ENCODE measurements at places on chromosomes 5 and 9. TPM values are rescaled to one million over a fixed set of nuclear protein-coding genes. Genes with fewer than 3 reads are reported as not detected.

DNA sequence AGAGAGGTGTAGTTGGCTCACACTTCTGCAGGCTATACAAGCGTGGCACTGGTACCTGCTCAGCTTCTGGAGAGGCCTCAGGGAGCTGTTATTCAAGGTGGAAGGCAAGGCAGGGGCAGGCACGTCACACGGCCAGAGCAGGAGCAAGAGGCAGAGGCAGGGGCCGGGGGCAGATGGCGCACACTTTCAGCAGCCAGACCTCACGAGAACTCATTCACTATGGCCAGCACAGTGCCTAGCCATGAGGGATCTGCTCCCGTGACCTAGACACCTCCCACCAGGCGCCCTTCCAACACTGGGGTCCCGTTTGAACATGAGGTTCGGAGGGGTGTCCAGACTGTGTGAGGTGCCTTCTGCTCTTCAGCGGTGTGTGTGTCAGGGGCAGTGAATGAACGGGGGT is 71.0 kb upstream of the FCN1 start:
- DNase-seq: no peak

- no peak for DNase-seq
Observed at GRCh38 chr5:691817-692528, 1.2 kb downstream of the TPPP start.

GRCh38 chr9:18394847-18395351 is 79.1 kb upstream of the ADAMTSL1 start:
- DNase-seq: no peak

- peak; percentile 95 for DNase-seq
Observed at GRCh38 chr5:80654391-80655230, at the start of the genes DHFR and MSH3. Gene DHFR (minus strand): TSS chr5:80654983. CDS start chr5:80654489, 494 bp downstream. Gene MSH3 (plus strand): TSS chr5:80654652. CDS start chr5:80654728, 76 bp downstream.

GRCh38 chr5:148859703-148860102 is 33.3 kb downstream of the ADRB2 start:
- DNase-seq: no peak

DNA sequence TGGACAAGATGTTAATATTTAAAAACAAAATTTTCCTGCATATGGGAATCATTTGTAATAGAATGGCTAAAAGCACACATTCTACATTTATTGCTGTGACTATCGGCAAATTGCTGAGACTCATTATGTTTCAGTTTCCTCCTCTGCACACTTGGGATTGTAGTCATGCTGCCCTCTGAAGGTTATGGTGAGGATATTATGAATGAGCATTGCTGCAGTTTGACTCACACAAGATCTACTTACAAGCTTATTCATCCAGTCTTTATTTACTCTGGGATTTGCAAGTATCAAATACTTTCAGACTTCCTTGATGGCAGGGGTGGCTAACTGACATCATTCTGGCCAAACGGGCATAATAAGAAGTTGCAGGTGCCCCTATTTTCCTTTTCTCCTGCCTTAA is 9.5 kb upstream of the NFIL3 start:
- DNase-seq: peak; percentile 34

Gene SCGB3A2
- total RNA-seq: not detected

Gene CDHR2
- total RNA-seq: 0.37 TPM
